Activated B cell treated with CpG ODN at 0.5 μM for 24 hours (primary cell): ENCODE measurements at places on chromosomes 2 and 18. TPM values are rescaled to one million over a fixed set of nuclear protein-coding genes. Genes with fewer than 3 reads are reported as not detected.

METTL5 gene
- 48.3 and 51.1 TPM in 2 replicates for total RNA-seq

ASXL3 gene
- total RNA-seq, result not detected in 2 replicates

NMUR1 gene
- total RNA-seq, result not detected in 2 replicates

ANKRD29 gene
- not detected in 2 replicates for total RNA-seq

MDH1B gene
- total RNA-seq, result not detected in 2 replicates

- no peak overlapping the region for H3K4me3 ChIP-seq
- H3K27me3 ChIP-seq, result no peaks in the 10 kb centered on the region
- peaks cover 15% of the 10 kb centered on the region for H3K4me1 ChIP-seq
- H3K27ac ChIP-seq, result no peak overlapping the region
- H3K36me3 ChIP-seq, result no peaks in the 10 kb centered on the region
These were observed 99.2 kb upstream of the ITGA4 start for GRCh38 chr2:181357979-181358378.

DNA sequence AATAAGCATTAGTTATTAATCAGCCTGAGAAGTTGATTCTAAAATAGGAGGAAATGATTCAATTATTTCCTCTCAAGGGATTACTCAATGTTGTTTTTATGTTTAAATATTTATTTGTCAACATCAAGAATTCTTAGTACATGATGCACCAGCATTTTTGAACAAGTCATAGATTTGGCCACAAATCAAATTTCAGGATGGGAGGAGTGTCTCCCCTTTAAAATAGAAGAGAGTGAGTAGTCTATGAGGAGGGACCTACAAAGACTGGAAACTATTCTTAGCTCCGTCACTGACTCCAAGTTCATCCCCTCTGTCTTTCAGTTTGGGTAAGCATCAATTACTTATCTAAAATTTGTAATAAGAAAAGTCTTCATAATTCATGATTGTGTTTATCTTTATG lies 18.6 kb upstream of the IL18R1 start:
- no peaks in the 10 kb centered on the region for H3K4me1 ChIP-seq
- DNase-seq, result no peak
- H3K27ac ChIP-seq, result no peak overlapping the region
- H3K4me3 ChIP-seq, result no peak overlapping the region
- H3K36me3 ChIP-seq, result no peaks in the 10 kb centered on the region

DNA sequence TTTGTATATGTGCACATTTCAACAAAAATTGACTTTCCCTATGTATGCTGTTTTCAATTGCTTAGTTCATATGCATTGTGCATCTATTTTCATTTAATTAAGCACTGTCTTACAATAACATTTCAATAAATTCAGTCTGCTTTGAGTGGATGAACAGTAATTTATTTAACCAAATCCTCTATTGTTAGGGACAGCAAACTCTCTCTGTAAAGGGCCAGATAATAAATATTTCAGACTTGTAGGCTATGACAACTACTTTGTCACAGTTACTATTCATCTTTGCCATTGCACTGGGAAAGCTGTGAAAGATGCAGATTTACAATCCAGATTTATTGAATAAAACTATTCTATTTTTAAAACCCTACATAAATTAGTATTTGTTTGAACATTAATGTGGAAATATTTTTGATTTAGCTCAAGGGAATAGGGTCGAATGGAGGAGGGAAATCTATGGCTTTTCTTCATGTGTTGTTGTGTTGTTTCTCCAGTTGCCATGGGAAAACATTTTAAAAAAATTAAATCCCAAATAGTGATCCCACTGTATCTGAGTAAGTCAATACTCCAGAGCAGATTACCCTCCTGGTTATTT lies 14.2 kb upstream of the RAB27B start:
- H3K27me3 ChIP-seq, result peaks cover 10% of the 10 kb centered on the region
- no peaks in the 10 kb centered on the region for H3K36me3 ChIP-seq
- no peak overlapping the region for H3K4me3 ChIP-seq
- no peaks in the 10 kb centered on the region for H3K4me1 ChIP-seq
- no peak overlapping the region for H3K27ac ChIP-seq
- no peak for DNase-seq

DNA sequence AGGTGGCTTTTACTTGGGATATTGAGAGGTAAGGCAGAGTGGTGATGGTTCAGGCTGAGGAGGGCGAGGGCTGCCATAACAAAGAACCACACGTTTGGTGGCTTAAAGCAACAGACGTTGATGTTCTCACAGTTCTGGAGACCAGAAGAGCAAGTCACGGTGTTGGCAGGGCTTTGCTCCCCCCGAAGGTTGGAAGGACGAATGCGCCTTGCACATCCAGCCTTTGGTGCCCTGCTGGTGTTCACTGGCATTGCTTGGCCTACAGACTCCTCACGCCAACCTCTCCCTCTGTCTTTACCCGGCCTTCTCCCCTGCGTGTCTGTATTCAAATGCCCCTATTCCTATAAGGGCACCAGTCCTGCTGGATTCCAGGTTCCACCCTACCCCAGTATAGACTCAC lies 125.4 kb downstream of the TPO start:
- peaks cover 12% of the 10 kb centered on the region for H3K27me3 ChIP-seq
- DNase-seq, result no peak
- H3K4me1 ChIP-seq, result no peaks in the 10 kb centered on the region
- H3K4me3 ChIP-seq, result no peak overlapping the region
- H3K27ac ChIP-seq, result no peak overlapping the region
- H3K36me3 ChIP-seq, result no peaks in the 10 kb centered on the region

GRCh38 chr2:229805559-229805958 lies 91.2 kb upstream of the DNER start:
- H3K36me3 ChIP-seq, result peaks cover 84% of the 10 kb centered on the region
- H3K27me3 ChIP-seq, result no peaks in the 10 kb centered on the region
- H3K27ac ChIP-seq, result no peak overlapping the region
- no peak overlapping the region for H3K4me3 ChIP-seq

- H3K4me1 ChIP-seq, result peaks cover 4% of the 10 kb centered on the region
- no peak overlapping the region for H3K27ac ChIP-seq
- no peak for DNase-seq
- peaks cover 10% of the 10 kb centered on the region for H3K27me3 ChIP-seq
- no peak overlapping the region for H3K4me3 ChIP-seq
- no peaks in the 10 kb centered on the region for H3K36me3 ChIP-seq
These were observed 198.7 kb downstream of the TGIF1 start for GRCh38 chr18:3648641-3649040.

- no peak overlapping the region for H3K27ac ChIP-seq
- H3K27me3 ChIP-seq, result no peaks in the 10 kb centered on the region
- H3K4me3 ChIP-seq, result no peak overlapping the region
- no peaks in the 10 kb centered on the region for H3K36me3 ChIP-seq
- H3K4me1 ChIP-seq, result no peaks in the 10 kb centered on the region
These were observed 151.8 kb upstream of the PTPRM start for GRCh38 chr18:7415081-7415894.

- no peak for DNase-seq
- H3K27ac ChIP-seq, result no peak overlapping the region
- no peaks in the 10 kb centered on the region for H3K36me3 ChIP-seq
These were observed 1328.6 kb upstream of the SLC39A10 start for GRCh38 chr2:194328456-194328855.

DNA sequence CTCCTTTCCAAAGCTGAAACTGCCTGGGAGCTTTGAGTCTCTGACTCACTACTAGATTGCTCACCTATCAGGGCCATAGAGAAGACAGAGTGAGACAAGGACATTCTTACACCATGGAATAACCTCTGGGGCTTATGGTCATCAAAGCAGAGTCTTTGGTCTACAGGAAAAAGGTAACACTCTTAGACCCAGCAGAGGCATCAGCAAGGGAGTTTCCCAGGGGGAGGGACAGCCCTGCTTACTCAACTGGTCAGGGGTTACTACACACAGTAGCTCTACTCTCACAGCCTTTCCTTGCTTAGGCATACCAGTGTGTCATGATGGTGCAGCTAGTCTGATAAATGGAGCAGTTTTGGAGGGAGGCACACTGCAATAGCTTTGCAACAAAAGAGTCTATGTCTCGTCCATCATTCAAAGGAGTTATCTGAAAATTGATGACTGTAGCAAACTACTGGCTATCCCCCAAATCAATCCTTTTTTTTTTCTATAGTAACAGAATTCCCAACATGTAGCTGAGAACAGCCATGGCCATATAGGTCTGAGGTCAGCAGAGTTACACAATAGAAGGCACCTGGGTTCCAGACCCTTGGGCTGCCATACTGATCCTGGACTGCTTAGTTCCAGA lies 22.4 kb upstream of the CD28 start:
- no peak overlapping the region for H3K27ac ChIP-seq
- H3K36me3 ChIP-seq, result no peaks in the 10 kb centered on the region
- peaks cover 12% of the 10 kb centered on the region for H3K4me1 ChIP-seq
- DNase-seq, result no peak
- peaks cover 65% of the 10 kb centered on the region for H3K27me3 ChIP-seq

- peaks cover 3% of the 10 kb centered on the region for H3K27me3 ChIP-seq
- no peak overlapping the region for H3K4me3 ChIP-seq
- no peak for DNase-seq
- H3K27ac ChIP-seq, result no peak overlapping the region
- H3K36me3 ChIP-seq, result no peaks in the 10 kb centered on the region
- H3K4me1 ChIP-seq, result peaks cover 22% of the 10 kb centered on the region
These were observed 96.5 kb upstream of the THOC1 start for GRCh38 chr18:364256-364826.

GRCh38 chr2:181311837-181312236 lies 145.3 kb upstream of the ITGA4 start:
- no peaks in the 10 kb centered on the region for H3K27me3 ChIP-seq
- peak overlapping the region; percentile 90 for H3K27ac ChIP-seq
- peak overlapping the region; percentile 53 for H3K4me3 ChIP-seq
- DNase-seq, result no peak
- peaks cover 66% of the 10 kb centered on the region for H3K4me1 ChIP-seq

DNA sequence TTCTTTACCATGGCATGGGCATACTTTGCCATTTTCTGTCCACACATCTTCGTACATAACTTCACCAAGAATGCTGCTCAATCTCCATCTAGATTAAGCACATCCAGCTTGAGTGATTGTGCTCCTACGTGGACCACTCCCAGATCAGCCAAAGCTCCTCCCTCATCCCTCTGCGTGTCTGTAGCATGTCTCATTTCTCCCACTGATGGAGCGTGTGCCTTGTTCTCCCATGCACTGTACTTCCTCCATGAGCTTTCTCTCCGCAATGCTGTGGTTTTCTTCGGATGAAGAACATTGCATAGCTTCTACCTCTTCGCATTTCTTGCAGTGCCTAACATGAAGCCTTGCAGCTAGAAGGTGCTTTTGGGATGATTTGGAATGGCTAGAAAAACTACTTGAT lies 13.5 kb downstream of the CCL20 start:
- H3K36me3 ChIP-seq, result no peaks in the 10 kb centered on the region
- DNase-seq, result no peak
- H3K4me1 ChIP-seq, result no peaks in the 10 kb centered on the region
- H3K27me3 ChIP-seq, result no peaks in the 10 kb centered on the region
- no peak overlapping the region for H3K27ac ChIP-seq

- no peaks in the 10 kb centered on the region for H3K27me3 ChIP-seq
- no peak overlapping the region for H3K4me3 ChIP-seq
- DNase-seq, result no peak
- no peaks in the 10 kb centered on the region for H3K4me1 ChIP-seq
- no peak overlapping the region for H3K27ac ChIP-seq
- no peaks in the 10 kb centered on the region for H3K36me3 ChIP-seq
These were observed 309.4 kb downstream of the GPD2 start for GRCh38 chr2:156745619-156746018.

DNA sequence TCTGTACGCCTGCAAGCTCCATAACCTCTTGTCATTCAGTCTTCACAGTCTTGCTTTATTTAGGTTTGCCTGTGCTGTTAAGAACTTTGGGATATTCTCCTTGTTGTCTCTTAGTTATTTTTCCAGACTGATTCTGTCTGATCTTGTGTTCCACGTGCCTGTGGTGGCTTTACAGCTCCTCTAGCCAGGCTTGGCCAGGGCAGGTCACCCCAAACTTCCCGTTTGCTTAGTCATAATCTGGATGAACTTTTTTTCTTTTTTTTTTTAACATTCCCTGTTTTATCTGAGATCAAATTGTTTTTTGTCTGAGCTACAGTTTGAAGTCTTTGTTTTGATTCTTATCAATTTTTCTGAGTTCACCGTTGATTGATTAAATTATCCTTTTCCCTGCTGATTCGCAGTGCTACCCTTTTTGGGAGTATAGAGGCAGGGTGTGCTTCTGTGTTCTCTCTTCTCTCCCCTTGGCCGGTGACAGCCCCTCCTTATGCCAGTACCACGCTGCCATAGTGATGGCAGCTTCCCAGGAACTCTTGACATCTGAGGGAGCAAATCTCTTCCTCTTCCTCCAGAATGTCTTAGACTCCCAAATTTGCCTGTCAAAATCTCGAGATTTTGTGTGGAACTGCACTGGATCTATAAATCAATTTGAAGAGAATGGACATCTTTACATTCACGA lies 2.5 kb downstream of the SP100 start:
- H3K4me3 ChIP-seq, result peak overlapping the region; percentile 90
- H3K36me3 ChIP-seq, result peaks cover 57% of the 10 kb centered on the region
- H3K27ac ChIP-seq, result peak overlapping the region; percentile 84
- peaks cover 82% of the 10 kb centered on the region for H3K4me1 ChIP-seq

GRCh38 chr2:46286715-46287114 lies 10.5 kb upstream of the EPAS1 start:
- no peak overlapping the region for H3K4me3 ChIP-seq
- peaks cover 14% of the 10 kb centered on the region for H3K27me3 ChIP-seq
- no peak for DNase-seq
- no peaks in the 10 kb centered on the region for H3K36me3 ChIP-seq
- no peaks in the 10 kb centered on the region for H3K4me1 ChIP-seq

GRCh38 chr18:64100116-64100922 lies 48.6 kb downstream of the LINC00305 start:
- DNase-seq, result no peak
- no peaks in the 10 kb centered on the region for H3K36me3 ChIP-seq
- no peak overlapping the region for H3K4me3 ChIP-seq
- H3K4me1 ChIP-seq, result peaks cover 3% of the 10 kb centered on the region

DNA sequence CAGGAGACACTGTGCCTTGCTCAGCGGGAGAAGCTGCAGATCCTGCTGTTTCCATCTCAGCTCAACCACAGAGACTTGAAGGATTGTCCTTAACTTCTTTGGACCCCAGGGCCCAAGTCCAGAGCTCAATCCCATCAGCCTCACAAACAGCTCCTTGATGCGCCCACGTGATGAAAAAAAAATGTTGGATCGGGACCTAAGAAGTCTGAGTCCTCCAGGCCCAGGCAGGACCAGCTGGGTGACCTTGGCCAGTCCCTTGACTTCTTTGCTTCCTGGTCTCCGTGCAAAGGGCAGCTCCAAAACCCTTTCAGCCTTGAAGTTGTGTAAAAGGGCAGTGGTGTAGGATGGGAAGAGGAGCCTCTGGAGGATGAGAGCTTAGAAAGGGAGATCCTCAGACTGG lies 175.5 kb downstream of the ZFP36L2 start:
- H3K27me3 ChIP-seq, result peaks cover 8% of the 10 kb centered on the region
- H3K4me1 ChIP-seq, result peaks cover 14% of the 10 kb centered on the region
- no peaks in the 10 kb centered on the region for H3K36me3 ChIP-seq
- no peak overlapping the region for H3K27ac ChIP-seq

DNA sequence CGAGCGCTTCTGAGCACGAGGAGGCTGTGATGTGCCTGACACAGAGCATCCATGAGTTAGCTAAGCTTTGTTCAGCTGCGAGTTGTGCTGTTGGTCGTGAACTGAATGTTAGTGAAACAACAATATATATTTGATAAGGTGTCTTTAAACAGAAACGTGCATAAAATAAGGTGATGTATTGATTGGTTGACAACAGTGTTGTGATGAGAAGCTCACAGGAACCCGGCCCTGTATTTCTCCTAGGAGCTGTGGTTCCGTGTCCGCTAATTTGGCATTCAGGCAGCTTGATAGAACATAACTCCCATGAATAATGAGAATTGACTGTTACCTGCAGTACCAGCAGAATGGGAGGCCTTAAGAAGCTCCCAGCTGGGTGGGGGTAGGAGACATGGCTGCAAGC lies 146.4 kb upstream of the MYCN start:
- no peaks in the 10 kb centered on the region for H3K4me1 ChIP-seq
- no peaks in the 10 kb centered on the region for H3K27me3 ChIP-seq
- H3K27ac ChIP-seq, result no peak overlapping the region
- H3K4me3 ChIP-seq, result no peak overlapping the region
- DNase-seq, result no peak
- H3K36me3 ChIP-seq, result no peaks in the 10 kb centered on the region
